Endothelial cell of umbilical vein (primary cell): ENCODE measurements at places on chromosomes 11 and 22.

- H3K27ac ChIP-seq = no peak overlapping the region
- H3K36me3 ChIP-seq = no peaks in the 10 kb centered on the region
- H3K4me3 ChIP-seq = no peak overlapping the region
- H3K4me1 ChIP-seq = no peaks in the 10 kb centered on the region
These were observed 1.1 kb upstream of the CD248 start for GRCh38 chr11:66317723-66318599.

GRCh38 chr11:35546317-35546716 lies 20.9 kb upstream of the PAMR1 start:
- H3K36me3 ChIP-seq = no peaks in the 10 kb centered on the region
- DNase-seq = no peak
- no peaks in the 10 kb centered on the region for H3K27me3 ChIP-seq
- H3K27ac ChIP-seq = no peak overlapping the region
- H3K4me1 ChIP-seq = no peaks in the 10 kb centered on the region

GRCh38 chr11:33211580-33211979 lies 45.6 kb upstream of the HIPK3 start:
- H3K4me1 ChIP-seq = no peaks in the 10 kb centered on the region
- DNase-seq = no peak
- no peaks in the 10 kb centered on the region for H3K36me3 ChIP-seq
- no peak overlapping the region for H3K4me3 ChIP-seq
- no peaks in the 10 kb centered on the region for H3K27me3 ChIP-seq

DNA sequence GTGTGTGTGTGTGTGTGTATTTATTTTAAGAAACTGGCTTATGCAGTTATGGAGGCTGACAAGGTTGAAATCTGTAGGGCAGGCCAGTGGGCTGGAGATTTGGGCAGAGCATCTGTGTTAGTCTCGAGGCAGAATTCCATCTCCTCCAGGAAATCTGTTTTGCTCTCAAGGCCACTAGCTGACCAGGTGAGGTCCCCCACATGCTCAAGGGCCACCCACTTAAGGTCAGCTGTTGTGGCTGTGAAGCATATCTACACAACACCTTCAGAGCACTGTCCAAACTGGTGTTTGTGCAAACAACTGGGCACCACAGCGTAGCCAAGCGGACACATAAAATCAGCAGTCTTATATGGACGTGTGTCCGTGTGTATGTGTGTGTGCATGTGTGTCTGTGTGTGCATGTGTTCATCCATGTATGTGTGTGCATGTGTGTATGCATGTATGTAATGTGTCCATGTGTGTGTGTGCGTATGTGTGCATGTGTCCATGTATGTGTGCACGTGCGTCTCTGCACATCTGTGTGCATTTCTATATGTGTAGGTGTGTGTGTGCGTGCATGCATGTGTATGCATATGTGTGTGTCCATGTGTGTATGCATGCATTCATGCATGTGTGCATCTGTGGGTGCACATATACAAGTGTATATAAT lies 400.9 kb downstream of the BRD1 start:
- H3K27ac ChIP-seq = no peak overlapping the region
- no peak for DNase-seq
- H3K4me1 ChIP-seq = no peaks in the 10 kb centered on the region
- H3K36me3 ChIP-seq = no peaks in the 10 kb centered on the region
- no peaks in the 10 kb centered on the region for H3K27me3 ChIP-seq

- no peak overlapping the region for H3K4me3 ChIP-seq
- no peaks in the 10 kb centered on the region for H3K36me3 ChIP-seq
- H3K27me3 ChIP-seq = no peaks in the 10 kb centered on the region
- no peaks in the 10 kb centered on the region for H3K4me1 ChIP-seq
- no peak overlapping the region for H3K27ac ChIP-seq
These were observed 72.3 kb downstream of the PRMT3 start for GRCh38 chr11:20459865-20460264.
